ENCODE measurements at places on chromosomes 1 and 21.

DNA sequence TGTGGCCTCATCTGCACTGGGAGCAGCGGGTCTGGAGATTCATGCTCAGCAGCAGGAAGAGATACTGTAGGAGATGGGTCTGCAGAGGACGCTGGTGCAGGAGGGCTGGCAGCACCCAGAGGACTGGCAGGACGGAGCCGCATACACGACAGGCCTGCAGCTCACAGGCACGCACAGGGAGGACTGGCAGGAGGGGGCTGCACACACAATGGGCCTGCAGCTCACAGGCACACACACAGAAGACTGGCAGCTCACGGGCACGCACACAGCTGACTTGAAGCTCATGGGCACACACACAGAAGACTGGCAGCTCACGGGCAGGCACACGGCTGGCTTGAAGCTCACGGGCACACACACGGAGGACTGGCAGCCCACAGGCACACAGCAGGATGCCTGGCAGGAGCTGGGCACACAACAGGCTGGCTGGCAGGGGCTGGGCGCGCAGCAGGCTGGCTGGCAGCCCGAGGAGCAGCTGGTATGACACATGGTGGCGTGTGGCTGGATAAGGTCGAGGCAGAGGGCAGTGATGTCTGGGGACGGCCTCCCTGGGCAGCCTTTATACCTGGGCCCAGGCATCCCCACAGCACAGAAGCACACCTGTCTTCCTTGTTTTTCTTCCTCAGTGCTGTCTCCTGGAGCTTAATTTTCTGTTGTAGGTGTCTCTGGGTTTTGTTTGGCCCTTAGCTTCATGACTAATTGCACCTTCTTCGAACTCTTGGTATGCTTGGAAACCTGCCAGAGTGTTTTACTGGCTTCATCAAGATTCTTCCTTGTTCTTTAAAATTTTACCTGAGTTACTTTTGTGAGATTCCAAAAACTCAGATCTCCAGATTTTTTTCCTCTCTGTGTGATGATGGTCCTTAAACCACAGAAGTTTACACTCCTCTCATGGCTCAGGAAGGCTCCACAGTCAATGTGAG, at the start of gene KRTAP12-2:
TSS of gene KRTAP12-2 (minus strand) at position 527 of the 920 bp plus-strand sequence. CDS start at position 486, 41 bp downstream.
- no peak for DNase-seq

DNA sequence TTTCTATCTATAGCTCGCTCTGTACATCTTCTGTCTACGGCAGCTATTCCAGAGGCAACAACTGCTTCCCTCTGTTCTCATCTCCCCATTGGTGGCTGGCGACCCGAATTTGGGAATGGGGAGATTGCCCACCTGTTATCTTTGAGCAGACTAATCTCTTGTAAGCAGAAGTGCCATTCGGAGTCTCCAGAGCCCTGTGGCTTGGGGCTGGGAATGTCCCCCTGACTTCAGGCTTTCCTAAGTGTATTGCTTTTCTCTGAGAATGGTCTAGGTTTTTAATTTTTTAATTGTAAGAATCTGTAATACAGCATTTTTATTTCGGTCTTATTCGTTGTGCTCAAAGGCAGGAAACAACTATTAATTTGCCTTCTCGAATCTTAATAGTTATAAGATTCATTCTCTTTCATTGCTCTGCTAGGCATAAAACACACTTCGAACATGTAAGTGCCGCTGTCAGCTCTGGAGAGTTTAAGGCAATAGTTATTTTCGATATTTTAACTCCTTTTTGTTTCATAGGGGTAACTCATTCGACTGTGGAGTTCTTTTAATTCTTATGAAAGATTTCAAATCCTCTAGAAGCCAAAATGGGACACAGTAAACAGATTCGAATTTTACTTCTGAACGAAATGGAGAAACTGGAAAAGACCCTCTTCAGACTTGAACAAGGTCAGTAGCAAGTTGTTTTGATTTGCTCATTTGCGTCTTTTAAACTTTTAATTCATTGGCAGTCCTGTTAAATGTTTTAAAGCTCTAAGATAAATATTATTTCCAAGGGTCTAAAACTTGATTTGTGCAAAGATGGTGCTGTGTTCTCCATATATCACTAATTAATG, 514 bp downstream of the AGL start:
- DNase-seq, result no peak

GRCh38 chr1:192524223-192524622, 51.4 kb upstream of the RGS1 start:
- no peak for DNase-seq

DNA sequence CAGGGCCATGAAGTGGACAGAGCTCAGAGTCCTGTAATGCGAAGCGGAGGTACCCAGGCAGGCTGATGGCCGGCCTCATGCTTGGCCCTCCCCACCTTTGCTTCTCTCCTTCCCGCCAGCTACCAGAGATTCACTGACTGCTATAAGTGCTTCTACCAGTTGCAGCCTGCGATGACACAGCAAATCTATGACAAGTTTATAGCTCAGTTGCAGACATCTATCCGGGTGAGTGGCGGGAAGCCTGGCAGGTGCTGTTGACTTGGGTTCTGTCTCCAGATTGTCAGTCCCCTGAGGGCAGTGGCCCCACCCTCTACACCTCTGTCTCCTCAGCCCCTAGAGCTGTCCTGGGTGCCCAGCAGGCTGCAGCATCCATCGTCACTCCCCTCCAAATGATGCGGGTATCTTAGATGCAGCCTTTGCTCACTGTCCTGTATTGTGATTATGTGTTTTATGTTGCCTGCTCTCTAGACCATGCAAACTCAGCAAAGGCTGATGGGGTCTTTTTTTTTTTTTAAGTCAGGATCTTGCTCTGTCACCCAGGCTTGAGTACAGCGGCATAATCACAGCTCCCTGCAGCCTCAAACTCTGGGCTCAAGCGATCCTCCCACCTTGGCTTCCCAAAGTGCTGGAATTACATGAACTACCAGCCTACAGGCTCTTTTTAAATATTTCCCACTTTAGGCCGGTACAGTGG, 9.6 kb upstream of the BGLAP start:
- DNase-seq, result no peak

DNA sequence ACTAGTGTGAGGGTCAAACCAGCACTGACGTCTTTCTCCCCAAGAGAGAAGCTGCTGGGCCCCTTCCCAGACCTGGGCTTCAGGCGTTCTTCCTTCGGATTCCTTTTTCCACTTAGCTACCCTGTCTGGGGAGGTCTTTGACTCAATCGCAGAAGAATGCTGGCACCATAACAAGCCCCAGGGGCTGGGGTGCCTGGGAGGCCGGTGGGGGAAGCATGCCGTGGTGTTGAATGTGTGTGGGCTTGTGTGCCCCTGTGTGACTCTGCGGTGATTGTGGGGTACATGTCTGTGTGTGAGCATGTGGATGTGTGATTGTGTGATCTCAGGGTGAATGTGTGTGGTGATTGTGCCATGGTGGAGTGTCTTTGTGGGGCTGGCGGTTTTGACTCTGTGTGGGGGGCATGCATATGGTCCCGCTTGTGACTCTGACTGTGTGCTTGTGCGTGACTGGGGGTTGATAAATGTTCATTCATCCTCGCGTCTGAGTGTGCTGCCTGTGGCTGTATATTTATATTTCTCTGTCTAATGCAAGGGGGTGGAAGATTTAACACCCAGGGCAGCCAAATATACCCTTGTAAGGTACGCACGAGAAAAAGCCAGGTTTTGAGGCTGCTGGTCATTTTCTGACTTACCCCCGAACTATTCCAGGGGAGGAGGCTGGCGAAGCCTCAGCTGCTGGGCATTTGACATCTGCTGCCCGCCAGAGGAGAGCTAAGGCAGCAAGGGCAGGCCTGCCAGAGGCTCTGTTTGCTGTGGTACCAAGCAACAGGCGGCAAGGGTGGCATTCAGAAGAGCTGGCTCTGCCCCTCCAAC, 1.1 kb upstream of the SYNC start:
- DNase-seq, result peak; percentile 93

DNA sequence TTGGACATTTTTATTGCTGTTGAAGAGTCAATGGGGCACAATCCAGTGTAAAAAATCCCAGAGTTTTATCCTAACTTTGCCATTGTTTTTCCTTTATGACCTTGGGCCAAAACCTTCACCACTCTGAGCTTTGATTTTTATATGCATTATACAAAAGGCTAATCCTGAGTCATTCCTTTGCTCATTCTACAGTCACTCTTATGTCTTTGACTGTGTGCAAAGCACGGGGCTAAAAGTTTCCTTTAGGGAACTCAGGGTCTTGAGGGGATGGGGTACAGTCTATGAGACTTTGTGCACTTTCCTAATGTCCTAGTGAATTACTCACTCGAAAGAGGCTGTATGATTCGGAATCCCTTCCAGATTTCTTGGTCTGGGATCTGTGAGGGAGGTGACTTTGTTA, 543.2 kb upstream of the CAMK1G start:
- peak; percentile 61 for DNase-seq

DNA sequence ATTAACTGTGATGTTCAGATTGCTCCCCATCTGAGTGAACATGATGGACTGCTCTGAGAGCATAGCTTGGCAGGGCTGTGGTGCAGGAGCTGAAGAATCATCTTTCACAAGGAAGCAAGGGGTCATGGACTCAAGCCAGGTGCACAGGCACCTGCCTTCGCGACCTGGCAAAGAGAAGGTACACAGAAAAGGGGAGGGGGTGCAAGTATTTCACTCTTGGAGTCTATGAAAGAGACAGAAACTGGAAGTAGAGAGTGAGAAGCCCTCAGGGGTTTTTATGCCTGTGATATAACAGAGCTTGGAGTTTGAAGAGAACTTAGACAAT, 232.6 kb upstream of the PLXNA2 start:
- no peak for DNase-seq

GRCh38 chr1:174839211-174839610, 160.5 kb upstream of the CACYBP start:
- no peak for DNase-seq

DNA sequence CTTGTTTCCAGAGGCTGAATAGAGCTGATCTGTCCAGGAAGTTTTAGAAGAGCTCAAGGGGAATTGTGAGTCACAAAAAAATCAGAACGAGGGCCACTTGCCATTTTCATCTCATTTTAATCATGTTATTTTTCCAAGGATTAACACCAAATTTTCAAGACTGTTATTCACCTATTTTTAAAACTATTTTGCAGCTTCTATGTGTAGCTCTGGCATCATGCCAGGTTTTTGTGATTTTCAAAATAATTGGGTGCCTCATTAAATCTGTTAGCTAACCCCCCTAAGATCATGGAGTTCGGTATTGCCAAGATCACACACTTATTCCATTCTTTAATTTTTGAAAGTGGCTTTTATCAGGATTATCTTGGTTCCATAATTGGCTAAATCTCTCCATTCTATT, 90.9 kb downstream of the RGS7 start:
- DNase-seq, result peak; percentile 11

GRCh38 chr1:228799924-228800323, 64.6 kb downstream of the RHOU start:
- DNase-seq, result no peak

GRCh38 chr1:5481889-5482288, 510.3 kb downstream of the NPHP4 start:
- no peak for DNase-seq

DNA sequence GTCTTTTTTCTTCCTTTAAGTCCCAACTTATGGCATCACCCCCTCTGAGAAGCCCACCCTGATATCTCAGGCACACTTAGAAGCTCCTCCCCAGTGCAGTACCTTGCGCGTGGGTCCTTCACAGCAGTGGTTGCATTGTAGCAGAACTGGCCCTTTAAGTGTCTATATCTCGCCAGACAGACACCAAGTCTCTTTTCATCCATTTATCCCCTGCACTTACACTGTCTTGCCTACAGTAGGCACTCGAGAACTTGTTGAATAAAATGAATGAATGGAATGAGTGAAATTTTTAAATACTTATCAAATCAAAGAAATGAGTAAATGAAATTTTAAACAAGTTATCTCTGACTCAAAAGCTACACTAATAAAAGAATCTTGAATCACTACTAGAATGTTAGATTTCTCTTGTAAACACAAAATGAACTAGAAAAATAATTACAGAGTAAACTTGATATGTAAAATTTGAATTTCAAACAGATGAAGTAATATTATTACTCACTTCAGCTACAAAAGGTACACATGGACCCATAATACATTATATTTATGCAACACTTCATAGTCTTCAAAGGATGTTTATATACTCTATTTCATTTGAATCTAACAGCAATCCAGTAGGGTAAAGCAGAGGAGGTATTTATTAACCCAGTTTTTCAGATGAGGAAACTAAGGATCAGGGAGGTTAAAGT, 54.7 kb upstream of the MAN1A2 start:
- peak; percentile 56 for DNase-seq

- no peak for DNase-seq
These were observed 58.0 kb upstream of the SGIP1 start for GRCh38 chr1:66475940-66476339.

DNA sequence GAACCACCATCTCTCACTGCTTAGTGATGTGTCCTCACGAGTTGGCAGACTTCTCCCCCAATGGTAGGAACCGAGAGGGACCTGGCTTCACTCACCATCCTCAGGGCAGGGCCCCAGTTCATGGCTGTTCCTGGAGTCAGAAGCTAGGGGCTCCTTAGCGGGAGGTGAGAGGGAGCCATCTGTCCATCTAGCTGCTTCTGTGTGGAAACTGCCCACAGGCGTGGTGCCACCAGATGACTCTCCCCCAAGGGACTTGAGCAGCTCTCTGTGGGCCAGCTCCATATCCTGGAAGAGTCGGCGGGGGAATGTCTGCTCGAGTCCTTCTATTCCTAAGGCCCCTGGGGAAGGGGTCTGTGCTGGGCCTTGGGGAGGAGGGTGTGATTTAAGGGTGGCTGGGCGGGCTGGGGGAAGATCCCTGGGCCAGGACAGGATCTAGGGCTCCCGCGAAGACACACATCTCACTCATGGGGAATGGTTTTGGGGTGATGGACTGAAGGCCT, 16.3 kb downstream of the LRRC71 start:
- no peak for DNase-seq

GRCh38 chr1:56798053-56798471, 21.1 kb downstream of the FYB2 start:
- peak; percentile 22 for DNase-seq

DNA sequence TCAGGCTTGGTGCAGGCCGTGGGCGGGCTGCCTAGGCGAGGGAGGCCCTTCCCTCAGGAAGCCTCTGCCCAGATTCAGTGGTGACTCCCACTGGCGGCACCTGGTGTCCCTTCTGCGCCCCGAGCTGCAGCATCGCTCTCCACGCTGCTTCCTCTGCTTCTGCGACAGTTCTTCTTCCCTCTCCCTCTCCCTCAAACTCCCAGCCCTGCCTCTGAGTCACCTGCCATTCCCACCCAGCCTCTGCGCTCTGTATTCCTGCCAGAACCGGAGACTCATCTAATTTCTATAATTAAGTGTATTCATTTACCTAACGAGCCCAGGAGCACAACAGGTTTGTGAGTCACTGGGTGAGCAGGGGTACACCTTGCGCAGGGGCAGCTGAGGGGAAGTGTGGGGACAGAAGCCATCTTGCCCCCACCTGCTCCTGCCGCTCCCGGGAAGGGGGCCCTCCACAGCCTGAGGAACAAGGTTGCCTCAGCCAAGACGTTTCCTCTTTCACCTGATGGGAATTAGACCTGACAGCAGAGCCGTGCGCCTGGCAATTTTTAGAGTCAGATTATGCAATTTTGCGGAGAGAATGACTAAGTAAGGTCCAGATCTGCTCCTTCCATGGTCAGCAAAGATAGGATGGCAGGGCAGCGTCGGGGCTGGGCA, 19.4 kb downstream of the KCNC4 start:
- DNase-seq, result no peak

- no peak for DNase-seq
These were observed 65.7 kb downstream of the SETD4 start for GRCh38 chr21:35994613-35995012.
